ENCODE measurements at places on chromosomes 4 and X. TPM values are rescaled to one million over a fixed set of nuclear protein-coding genes. Genes with fewer than 3 reads are reported as not detected.

GRCh38 chr4:150139297-150139865 is 61.1 kb downstream of the DCLK2 start:
- no peak for DNase-seq

- DNase-seq: no peak
These were observed 34.7 kb upstream of the PDE5A start for GRCh38 chr4:119663160-119663788.

GRCh38 chr4:60605646-60606354 is 594.3 kb upstream of the ADGRL3 start:
- DNase-seq: no peak

DNA sequence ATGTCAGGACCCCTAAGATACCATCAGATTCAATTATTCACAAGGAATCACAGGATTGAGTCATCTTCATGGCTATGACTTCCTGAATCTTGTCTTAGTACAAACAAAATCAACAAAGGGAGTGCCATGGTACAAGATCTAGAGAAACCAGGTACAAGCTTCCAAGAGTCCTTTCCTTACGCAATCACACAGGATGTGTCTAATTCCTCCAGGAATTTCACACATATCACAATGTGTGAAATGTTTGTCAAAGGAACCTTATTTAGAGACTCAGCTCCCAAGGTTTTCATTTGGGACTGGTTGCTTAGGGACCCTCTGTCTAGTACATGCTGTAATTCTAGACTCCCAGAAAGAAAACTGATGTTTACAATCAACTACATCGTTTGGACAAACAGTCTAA is 83.0 kb downstream of the MAB21L2 start:
- DNase-seq: no peak

GRCh38 chr4:73460913-73461522 is 20.5 kb upstream of the AFM start:
- DNase-seq: no peak

Gene CT83
- not detected for polyA plus RNA-seq

Gene TLR2
- polyA plus RNA-seq: 7.9 TPM
